ENCODE measurements at places on chromosomes 6 and 20. TPM values are rescaled to one million over a fixed set of nuclear protein-coding genes. Genes with fewer than 3 reads are reported as not detected.

Gene BPIFB3
- not detected for total RNA-seq

Gene CYP39A1
- total RNA-seq, result 0.84 TPM

Gene ATP6V1G2
- total RNA-seq, result 3.4 TPM

Gene JAG1
- 278 TPM for total RNA-seq

Gene SIRPG
- total RNA-seq, result not detected

Gene GNAS-AS1
- 2.8 TPM for total RNA-seq

Gene SSR1
- total RNA-seq, result 289 TPM
